ENCODE measurements at places on chromosomes 1 and 21.

DNA sequence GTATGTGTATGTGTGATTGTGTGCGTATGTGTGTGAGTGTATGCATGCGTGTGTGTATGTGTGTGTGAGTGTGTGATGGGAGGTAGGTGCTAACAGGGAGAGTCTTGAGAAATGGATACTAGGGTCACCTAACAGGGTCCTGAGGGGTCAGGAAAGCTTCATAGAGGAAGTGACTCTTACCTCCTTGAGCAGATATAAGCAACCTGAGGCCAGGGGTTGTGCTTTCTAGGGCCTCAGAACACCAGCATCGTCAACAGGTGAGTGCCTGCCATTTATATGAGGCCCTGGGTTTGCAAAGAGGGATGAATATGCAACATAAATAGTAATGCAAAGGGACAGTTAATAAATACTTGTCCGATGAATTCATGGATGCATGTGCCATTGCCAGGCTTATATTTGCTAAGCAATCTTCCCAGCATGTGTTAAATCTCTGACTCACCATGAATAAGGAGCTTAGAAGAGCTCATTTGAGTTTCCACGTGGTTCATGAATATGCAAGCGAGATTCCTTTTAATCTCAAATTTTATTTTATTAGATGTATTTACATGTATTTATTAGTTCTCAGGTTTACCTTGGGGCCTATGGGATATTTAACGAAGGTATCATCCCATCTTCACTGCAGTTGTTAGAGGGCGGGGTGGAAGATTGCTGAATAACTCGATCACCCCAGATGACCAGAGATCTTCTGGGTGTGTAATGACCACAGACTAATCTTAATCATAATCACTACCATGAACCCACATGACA is 438.3 kb downstream of the CAMTA1 start:
- no peak for DNase-seq

GRCh38 chr1:26921126-26921539 is 410 bp upstream of the NUDC start:
- no peak for DNase-seq

DNA sequence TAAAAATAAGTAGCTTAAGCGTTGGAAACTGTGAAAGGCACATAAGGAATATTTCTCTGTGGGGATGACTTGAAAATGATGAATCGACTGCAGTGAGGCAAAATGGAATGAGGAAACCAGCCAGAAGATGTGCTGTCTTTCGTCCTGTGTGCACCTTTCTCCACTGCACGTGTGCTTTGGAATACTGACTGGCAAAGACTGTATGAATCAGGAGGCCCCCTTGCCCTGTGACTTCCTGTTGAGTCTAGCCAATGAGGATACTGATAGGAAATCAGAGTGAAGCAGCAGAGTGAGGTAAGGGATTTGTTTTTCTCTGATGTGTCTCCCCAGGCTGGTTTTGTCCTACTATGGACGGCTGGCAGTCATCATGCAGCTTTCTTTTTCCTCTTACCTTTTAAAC is 118.2 kb upstream of the ADGRL4 start:
- no peak for DNase-seq

GRCh38 chr1:222034790-222035189 is 292.9 kb upstream of the DUSP10 start:
- DNase-seq = peak; percentile 17

DNA sequence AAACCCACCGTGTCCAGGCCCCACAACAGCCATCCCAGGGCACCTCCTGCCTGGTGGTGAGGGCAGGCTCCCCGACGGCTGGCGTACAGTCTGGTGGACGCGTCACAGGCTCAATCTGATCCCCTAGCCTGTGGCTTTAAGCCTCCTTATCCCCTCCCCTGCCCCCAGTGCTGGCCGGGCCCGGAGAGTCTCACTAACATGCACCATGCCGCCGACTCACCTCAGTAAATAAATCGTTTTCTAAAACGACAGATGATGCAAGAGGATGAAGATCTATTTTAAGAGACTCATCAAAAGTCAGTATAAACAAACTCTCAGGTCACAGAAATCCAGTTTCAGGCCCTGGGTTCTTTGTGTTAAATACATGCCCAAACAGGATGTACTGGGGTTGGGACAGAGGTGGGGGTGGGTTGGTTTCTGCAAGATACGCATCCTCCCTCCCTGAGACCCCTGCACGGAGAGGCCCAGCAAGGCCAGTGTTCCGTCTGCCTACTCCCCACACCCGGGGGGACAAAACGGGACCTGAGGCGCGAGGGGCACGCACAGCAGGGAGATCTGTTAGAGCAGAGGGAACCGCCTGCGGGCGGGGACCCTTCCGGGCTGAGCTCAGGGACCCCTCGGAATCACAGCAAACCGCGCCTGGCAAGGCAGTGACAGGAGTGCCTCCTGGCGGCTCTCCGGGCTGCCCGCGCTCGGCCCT is 3.1 kb downstream of the PANK4 start:
- DNase-seq = no peak

DNA sequence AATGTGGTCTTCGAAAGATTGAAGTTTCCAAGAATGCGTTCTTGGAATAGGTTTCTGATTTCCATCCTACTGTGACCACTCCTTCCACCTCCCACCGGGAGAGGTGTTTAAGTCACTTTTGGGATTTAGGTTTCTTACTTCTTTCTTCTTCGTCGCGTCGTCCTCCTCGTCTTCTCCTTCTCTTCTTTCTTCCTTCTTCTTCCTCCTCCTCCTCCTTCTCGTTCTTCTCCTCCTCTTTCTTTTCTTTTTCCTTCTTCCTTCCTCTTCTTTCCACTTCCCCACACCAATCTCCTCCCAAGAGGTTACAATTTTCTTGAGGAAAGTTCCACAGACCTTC is 2.1 kb downstream of the CACHD1 start:
- no peak for DNase-seq

- DNase-seq = no peak
These were observed 288.8 kb upstream of the LRRC7 start for GRCh38 chr1:69278923-69279322.

- DNase-seq = peak; percentile 59
These were observed 3.5 kb upstream of the RAP1A start for GRCh38 chr1:111615870-111616715.
